ENCODE measurements at places on chromosomes 1 and 21.
A peak's percentile ranks its signal among the peaks of the same experiment; 100 is the strongest.

GRCh38 chr1:64137412-64137803 is 66.0 kb upstream of the UBE2U start:
- no peak for DNase-seq

DNA sequence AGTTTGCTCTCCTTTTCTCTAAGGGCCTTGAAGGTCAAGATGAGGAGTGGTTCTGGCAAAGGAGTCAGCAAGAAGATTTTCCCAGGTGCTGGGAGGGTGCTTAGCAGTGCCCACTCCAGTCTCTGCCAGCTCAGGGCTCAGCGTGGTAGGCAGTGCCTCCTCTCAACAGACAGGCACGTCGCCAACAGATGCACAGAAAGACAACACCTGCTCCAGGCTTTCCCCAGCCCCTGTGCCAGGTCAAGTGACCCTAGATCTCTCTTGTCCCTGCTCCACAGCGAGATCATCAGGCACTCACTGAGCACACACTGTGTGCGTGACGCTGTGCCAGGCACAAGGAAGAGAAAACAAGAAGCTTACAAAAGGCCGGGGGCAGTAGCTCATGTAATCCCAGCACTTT is 86.0 kb downstream of the CASZ1 start:
- DNase-seq, result no peak

DNA sequence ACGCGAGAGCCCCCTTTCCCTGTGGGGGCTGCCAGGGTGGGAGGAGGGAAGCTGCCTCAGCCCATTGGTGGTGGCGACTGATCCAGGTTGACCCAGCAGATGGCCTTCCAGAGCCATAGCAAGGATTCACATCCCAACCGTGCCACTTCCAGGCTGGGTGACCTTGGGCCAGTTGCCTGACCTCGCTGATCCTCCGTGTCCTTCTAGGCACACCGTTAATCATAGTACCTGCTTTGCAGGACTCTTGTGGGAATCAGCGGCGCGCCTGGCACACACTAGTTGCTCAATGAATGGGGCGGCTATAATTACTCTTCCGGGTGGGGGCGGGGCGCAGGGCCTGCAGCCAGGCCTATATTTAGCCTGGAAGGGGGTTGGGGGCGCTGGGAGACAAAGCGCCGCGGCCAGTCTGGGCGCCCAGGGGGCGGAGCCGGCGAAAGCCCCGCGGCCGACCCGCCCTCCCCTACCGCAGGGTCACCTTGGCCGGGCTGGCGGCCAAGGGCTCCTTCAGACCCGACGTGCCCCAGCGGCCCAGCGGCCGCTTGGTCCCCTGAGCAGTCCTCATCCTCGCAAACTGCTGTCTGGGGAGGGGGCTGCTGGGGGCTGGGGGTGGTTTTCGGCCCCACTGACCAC is 5.1 kb downstream of the HSPB7 start:
- DNase-seq, result peak; percentile 29

- DNase-seq, result no peak
Measured at GRCh38 chr1:179366093-179366800, 476 bp downstream of the AXDND1 start.

Measured in CD4-positive, alpha-beta T cell treated with Interleukin-1 beta for 1 hour (primary cell).